ENCODE measurements at places on chromosomes 5 and 9. TPM values are rescaled to one million over a fixed set of nuclear protein-coding genes. Genes with fewer than 3 reads are reported as not detected.
A peak's percentile ranks its signal among the peaks of the same experiment; 100 is the strongest.

Gene SOX30
- 0.11 TPM for total RNA-seq

Gene TEK
- total RNA-seq = 9.3 TPM

Gene PGM5
- 0.57 TPM for total RNA-seq

Gene TSSK1B
- not detected for total RNA-seq

Gene IL13
- total RNA-seq = not detected

Gene GFI1B
- total RNA-seq = not detected

Gene TAF1L
- total RNA-seq = 0.03 TPM

Gene STPG3
- total RNA-seq = not detected

DNA sequence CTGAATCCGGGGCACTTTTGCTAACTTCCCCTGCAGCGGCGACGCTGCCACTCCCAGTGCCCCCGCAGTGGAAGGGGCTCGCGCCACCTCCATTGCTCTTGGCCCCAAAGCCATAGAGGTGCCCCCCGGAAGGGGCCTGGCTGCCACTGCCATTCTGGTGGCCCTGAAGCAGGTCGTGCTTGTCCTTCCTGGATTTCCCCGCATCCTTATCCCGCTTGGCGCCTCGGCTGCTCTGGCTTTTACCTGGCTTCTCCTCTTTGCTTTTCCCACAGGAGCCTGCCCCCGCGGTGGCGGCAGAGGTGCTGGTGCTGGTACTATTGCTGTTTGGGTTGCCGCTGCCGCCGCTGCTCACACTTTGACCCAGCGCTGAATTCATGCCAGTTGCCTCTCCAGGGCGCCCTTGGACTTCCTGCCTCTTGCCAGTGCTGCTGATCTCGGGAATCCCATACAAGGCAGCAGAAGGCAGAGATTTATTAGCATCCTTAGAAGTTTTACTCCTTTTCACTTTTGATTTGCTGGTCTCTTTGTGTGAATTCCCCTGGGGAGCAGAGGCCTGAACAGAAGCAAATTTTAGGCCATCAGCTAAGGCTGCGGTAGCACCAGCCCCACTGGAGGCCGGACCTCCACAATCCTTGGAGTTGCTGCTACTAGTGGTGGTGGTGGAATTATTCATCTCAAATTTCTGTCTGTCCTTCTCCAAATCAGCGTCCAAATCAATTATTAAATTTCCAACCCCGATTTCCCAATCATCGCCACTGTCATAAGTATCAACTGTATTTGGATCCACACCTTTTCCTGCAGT lies 2.1 kb downstream of the ZNF608 start:
- peak; percentile 67 for DNase-seq

- no peak for DNase-seq
Observed at GRCh38 chr9:20294046-20294750, 328.1 kb downstream of the MLLT3 start.

GRCh38 chr5:153357493-153358112 lies 132.9 kb upstream of the GRIA1 start:
- DNase-seq = no peak

- DNase-seq = no peak
Observed at GRCh38 chr5:10626473-10627013, 62.7 kb downstream of the ANKRD33B start.

- DNase-seq = no peak
Observed at GRCh38 chr9:129539446-129539845, 81.5 kb downstream of the C9orf50 start.

Data from Daoy (cell line).